ENCODE measurements at places on chromosomes 12 and 14.

DNA sequence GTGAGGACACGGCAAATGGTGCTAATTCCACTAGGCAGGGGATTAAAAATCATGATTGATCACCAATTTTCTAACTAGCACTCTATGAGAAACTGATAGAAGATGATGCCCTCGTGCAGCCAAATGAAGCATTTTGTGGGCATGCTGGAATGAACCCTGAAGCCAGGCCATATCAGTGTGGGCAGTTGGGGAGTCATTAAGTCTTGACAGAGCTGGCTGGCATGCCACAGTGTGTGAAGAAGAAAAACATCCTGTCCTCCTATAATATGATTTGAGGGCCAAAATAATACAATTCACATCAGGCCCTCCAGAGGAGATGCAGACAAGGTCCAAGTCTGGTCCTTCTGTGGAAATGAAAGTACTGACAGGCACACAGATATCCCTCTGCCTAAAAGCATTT lies 107.1 kb downstream of the TMTC1 start:
- no peak for DNase-seq

DNA sequence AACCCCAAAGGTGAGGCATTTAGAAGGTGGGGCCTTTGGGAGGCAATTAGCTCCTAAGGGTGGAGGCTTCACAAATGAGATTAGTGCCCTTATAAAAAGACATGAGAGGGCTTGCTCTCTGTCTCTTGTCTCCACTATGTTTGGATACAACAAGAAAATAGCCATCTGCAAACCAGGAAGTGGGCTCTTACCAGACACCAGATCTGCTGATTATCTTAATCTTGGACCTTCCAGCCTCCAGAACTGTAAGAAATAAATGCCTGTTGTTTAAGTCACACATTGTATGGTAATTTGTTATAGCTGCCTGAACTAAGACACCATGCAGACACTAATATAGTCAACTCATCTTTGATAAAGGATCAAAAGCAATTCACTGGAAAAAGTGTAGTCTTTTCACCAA lies 34.4 kb downstream of the TMEM116 start:
- DNase-seq = no peak

DNA sequence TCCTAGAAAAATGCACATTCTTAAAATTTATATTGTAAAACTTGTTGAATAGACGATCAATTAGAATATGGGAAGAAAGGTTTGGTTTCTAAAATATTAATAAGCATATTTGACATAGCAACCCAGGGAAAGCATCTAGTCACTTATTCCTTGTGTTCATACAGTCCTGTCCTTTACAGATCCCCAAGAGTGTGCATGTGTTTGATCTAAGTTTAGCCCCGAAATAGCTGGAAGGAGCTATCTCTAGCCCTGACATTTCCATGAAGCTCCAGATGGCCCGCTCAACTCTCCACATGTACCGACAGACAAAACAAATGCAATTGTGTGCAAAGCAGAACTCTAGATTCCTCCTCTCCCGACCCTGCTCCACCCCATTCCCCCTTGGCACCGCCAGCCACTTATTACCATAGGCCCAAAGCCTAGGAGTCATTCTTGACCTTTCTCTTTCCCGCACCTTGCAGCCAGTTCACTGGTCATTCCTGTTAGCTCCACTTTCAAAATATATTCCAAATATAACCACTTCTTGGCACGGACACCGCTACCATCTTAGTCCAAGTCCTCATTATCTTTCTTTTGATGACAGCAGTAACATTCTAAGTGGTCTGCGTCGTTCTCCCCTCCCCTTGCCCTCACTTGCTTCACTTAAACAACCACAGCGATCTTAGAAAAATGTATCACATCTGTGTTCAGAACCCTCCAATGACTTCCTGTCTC lies 45.4 kb upstream of the GZMB start:
- no peak for DNase-seq

GRCh38 chr12:63955831-63956666 lies 111.5 kb downstream of the SRGAP1 start:
- DNase-seq = no peak

GRCh38 chr12:94172973-94173372 lies 24.6 kb downstream of the PLXNC1 start:
- DNase-seq = no peak

GRCh38 chr12:69851976-69852375 lies 26.9 kb downstream of the MYRFL start:
- DNase-seq = no peak

- DNase-seq = no peak
Observed at GRCh38 chr12:115897729-115898128, 379.8 kb downstream of the MED13L start.

DNA sequence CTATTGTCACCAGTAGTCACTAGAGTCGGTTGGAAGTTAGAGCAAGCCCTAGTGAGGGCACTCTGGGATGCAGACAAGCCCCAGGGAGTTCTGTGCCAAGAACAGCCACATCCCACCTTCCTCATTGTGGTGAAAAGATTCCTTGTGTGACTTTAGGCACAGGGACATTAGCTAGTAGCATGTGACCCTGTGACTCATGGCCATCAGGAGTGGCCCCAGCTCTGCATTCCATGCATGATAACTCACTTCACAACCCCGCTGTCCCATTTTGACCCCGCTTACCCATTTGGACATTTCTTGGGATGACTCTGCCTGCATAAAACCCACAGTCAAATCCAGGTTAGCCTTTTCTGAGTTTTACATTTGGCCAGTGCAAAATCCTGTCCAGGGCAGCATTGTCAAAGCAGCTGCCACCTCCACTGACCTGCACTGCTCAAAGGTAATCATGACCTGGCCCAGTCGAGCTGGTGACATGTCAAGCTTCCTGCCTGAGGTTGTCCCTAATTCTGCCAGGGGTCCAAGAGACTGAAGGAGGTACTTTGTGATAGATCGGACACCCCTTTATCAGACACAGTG lies 430.5 kb downstream of the DPF3 start:
- no peak for DNase-seq

Data from activated CD4-positive, alpha-beta T cell treated with anti-CD3 and anti-CD28 coated beads, Interleukin-2, Interleukin-4, amounts not matched to agents 100 ng/mL and 50 ng/mL, durations not matched to agents 16 hours and 8 hours (primary cell).